Activated CD4-positive, CD25-positive, alpha-beta regulatory T cell (primary cell): ENCODE measurements at places on chromosomes 5 and 9.

DNA sequence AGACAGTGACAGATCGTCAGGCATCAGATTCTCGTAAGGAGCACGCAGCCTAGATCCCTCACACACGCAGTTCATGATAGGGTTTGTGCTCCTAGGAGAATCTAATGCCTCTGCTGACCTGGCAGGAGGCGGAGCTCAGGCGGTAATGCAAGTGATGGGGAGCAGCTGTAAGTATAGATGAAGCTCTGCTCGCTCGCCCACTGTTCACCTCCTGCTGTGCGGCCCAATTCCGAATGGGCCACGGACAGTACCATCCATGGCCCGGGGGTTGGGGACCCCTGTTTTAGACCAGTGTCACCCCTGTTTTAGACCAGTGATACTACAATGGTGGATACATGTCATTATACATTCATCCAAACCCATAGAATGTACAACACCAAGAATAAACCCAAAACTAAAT is 4.0 kb upstream of the ARSB start:
- no peak for DNase-seq

DNA sequence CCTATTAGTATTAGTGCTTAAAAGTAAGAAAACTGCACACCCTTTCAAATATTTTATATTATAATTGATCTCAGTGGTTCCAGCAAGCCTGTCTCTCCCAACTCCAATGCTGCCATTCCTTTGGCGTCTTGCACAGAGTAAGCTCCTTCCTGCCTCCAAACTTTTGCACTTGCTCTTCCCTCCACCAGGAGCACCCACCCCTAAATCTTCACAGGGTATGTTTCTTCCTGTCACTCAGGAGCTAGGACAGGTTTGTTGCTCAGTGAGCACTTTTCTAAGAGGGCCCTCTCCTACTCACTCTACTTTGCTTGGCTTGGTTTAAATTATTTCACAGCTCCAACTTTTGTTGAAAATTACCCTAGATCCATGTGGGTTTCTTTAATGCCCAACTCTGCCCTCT is 189.1 kb upstream of the ADRA1B start:
- DNase-seq: no peak

DNA sequence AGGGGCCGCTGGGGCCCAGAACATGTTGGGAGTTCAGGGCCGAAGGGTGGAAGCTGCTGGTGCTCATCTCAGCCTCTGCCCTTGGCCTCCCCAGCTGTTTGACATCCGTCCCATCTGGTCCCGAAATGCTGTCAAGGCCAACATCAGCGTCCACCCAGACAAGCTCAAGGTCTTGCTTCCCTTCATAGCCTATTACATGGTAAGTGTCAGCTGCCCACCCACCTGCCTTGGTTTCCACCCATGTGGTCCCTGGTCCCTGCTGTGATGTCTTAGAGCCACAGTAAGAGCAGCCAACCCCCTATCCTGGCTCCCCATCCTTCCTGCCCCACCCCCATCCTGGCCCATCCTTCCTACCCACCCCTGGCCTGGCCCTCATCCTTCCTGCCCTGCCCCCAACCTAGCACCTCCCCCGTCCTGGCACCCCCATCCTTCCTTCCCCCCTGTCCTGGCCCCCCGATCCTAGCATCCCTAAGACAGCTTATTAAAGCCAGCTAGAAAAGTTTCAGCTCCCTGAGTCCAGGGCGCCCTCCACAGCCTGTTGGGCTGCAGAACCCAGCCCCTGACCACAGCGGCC is 9.7 kb upstream of the CEL start:
- no peak for DNase-seq

GRCh38 chr9:107214915-107215314 is 68.2 kb upstream of the RAD23B start:
- DNase-seq: no peak

DNA sequence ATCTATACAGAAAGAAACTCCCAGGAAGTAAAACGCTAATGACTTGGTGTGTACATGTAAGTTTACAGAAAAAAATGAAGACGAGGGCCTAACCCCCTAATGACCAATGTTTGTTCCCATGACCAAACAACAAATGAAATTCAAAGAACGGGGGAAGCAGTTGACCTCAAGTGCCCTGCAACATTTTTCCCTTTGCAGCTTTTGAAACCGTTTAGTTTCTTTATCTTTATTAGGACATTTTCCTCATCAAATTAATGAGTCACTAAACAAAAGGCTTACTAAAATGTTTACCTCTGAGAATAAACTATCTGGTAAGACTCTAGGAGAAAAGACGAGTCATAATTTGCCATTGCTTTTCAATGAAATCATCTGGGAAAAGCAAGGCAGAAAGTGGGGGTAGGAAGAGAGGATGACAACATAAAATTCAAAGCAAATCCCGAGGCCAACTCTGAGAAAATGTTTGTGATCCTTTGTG is 57.4 kb downstream of the LHFPL2 start:
- no peak for DNase-seq

- no peak for DNase-seq
These were observed 11.5 kb downstream of the TMEM171 start for GRCh38 chr5:73131711-73132425.

DNA sequence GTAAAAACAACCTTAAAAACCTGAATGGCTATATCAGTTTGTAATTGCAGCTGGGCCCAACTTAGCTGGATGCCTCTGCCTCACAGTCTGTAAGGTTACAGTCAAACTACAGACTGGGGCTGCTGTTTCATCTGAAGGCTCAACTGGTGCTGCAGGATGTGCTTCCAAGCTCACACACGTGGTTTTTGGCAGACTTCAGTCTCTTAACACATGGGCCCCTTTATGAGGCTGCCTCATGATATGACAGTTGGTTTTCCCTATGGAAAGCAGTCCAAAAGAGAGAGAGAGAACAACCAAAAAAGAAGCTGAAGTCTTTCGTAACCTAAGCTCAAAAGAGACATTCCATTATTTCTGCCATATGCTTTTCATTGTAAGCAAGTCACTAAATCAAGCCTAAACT is 27.4 kb downstream of the CTSL start:
- DNase-seq: no peak

DNA sequence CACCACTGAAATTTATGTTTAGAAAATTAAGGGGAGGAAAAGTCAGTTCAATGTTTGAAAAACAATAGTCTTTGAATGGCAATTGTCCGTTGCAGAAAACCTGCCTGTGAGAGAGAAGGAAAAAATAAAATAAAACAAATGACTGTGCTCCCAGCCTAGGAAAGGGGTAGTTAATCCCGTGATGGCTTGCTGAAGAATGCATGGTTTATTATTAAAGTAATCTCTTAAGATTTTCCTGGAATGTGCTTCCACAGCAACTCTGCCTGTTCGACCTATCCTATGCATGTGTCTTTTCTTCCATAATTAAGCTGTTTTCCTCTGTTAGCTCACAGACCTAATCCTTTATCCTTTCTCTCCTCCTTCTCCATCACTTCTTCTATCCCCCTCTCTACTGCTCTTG is 2.4 kb upstream of the DAB2 start:
- no peak for DNase-seq

- no peak for DNase-seq
These were observed 300.0 kb downstream of the YTHDC2 start for GRCh38 chr5:113813466-113813865.

DNA sequence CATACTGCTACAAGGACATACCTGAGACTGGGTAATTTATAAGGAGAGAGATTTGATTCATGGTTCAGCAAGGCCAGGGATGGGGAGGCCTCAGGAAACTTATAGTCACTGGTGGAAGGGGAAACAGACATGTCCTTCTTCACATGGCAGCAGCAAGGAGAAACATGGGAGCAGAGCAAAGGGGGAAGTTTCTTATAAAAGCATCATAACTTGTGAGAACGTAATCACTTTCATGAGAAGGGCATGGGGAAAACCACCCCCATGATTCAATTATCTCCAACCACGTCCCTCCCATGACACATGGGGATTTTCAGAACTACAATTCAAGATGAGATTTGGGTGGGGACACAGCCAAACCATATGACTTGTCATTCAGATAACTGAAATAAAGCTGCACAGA is 100.9 kb downstream of the ST8SIA4 start:
- no peak for DNase-seq

GRCh38 chr9:93457006-93457405 is 3.6 kb upstream of the FAM120AOS start:
- DNase-seq: no peak

DNA sequence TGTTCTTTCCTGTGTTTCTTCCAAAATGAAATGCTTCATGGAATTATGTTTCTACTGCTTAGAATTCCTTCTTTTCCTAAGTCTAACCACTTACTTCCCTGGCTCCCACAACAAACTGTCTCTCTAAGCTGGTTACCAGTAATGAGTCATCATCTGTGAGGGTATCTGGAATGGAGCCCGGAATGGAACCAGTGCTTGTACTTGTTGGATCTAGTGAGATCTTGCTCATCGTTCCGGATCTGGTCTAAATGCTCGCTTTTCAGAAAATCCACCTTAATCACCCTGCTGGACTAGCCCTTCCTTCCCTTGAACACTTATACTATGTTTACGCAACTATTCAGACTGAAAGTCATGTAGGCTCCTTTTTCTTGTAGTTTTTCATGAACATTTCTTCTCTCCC is 184.8 kb downstream of the PBX3 start:
- no peak for DNase-seq

- no peak for DNase-seq
These were observed 24.8 kb downstream of the TGFBI start for GRCh38 chr5:136053336-136054141.
